SHP77 (cell line): ENCODE measurements at places on chromosomes 11 and 22.

GRCh38 chr22:49540913-49541692, 286.6 kb downstream of the BRD1 start:
- no peak for DNase-seq

DNA sequence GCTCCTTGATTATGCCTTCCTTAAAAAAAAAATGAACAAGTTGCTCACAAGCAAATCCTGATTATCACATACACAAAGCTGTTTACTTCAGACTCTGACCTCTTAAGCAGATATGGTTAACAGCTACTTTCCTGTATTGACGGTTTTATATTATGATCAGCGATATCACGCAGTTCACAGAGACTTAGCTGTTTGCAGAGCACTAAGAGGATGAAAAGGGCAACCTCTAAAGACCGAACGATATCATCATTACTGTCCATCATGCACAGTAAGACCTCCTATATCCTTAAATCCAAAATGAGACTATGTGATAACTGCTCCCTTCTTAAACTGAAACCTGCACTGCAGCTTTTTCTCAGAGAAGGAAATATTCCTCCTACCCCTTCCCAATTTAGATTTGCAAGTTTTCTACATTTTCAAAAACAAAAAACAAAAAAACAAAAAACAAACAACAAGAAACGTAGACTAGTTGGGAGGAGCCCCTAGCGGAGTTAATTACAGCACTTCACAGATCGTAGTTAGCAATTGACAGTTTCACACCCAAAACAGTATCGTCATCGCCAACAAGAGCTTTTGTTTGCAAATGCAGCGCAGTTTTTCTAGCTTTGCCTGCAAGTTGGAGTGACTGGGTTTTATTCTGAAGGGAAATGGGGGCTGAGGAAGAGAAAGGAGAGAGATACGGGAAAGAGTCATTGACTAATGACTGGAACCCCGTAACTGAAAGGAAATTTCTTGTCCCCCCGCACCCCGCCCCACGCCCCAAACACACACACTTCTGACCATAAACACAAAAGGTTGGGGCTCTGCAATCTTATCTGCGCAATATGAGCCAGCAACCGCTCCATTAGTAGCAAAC, 1.2 kb downstream of the DDX6 start:
- DNase-seq: no peak

DNA sequence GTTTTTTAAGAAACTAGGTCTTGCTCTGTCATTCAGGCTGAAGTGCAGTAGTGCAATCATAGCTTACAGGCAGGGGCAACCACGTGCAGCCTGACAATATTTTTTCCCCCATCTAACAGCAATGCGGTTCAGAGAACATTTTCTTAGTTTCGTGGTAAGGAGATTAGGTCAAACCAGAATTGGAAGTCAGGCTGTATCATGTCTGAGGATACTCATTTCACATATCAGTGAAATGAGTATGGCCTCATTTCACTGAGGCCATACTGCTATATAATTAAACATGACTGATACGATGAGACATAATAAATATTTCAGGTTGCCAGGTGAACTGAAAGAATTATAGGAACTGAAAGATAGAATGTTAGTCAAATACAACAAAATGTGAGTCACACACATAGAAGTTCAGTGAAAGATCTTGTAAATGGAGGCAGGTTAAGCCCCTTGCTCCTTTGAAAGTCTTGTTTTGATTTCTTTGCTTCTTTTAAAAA, 32.5 kb upstream of the IZUMO1R start:
- no peak for DNase-seq

DNA sequence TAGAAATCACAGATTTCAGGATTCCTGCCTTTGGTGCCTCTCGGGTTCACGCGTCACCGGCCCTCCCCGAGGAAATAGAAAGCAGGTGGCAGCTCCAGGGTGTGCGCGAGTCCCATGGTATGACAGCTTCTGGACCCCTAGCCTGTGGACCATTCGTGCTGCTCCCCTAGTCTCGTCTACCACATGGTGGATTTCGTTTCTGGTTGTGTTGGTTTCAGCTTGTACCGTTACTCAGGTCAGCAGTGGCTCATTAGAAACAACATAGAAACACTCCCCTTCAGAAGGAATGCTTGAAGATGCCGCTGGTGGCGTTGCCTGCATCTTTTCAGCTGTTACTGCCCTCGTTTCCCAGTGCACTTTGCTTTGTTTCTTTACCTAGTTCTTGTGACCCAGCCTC, 700 bp downstream of the TTC17 start:
- DNase-seq: no peak

DNA sequence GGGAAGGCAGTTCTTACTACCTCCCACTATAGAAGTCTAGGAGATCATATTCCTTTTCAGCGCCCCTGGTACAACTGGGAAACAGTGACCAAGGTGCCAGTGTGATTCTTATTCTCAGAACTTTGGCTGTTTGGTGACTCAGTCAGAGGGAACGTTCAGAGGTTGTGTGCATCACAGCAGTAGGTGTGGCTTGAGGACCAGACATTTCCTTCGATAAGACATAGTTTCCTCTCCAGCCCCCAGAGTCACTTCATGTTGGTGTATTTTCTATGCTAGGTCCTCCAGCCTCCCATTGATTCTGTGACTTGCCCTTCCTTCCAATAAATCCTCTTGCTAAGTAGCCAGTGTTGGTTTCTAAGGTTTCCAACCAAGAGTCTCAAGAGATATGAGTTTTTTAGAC, 171.9 kb upstream of the MPPED2 start:
- no peak for DNase-seq
